ENCODE measurements at places on chromosomes 13 and 19. TPM values are rescaled to one million over a fixed set of nuclear protein-coding genes. Genes with fewer than 3 reads are reported as not detected.

DNA sequence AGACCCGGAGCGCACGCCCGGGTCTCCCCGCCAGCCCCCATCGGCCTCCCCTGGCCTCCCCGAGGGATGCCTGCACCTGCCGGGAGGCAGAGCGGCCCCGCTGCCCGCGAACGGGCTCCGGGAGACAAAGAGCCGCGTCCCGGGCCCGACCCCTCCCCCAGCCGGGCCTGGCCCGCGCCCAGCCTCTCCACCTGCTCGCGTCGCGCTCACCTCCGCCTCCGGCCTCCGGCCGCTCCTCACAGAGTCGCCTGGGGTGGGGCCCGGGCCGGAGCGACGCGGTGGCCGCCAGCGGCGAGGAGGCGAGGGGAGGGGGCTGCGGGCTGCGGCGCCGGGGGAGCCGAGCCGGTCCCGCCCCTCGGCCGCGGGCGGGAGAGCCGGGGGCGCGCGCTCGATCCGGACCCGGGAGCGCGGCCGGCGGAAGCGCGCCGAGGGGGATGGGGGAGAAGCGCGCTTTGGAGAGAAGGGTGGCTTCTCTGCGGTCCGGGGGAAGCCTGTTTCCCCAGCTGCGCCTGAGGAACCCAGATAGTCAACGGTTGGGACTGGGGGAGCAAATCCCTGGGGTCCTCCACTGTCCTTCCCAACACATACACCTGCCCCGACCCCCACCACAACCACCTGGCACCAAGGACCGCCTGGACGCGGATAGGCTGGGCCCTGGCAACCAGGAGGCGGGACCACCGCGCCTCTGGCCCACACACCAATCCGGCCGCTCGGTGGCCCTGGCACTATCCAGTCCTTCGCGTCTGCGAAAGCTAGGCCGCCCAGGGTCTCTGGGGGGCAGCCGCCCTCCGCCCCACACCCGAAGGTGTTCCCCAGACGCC, at the start of gene PRR36:
TSS of gene PRR36 (minus strand) at position 315 of the 821 bp plus-strand sequence. CDS start 701 bp downstream, outside the sequence.
- peak within 1 kb of the TSS; percentile 28 for H3K4me3 ChIP-seq
- no peaks in the 10 kb centered on the region for H3K36me3 ChIP-seq
- H3K4me1 ChIP-seq, result peaks cover 7% of the 10 kb centered on the region
- H3K27me3 ChIP-seq, result peaks cover 12% of the 10 kb centered on the region
- no peak for DNase-seq
- no peak within 1 kb of the TSS for H3K27ac ChIP-seq

DNA sequence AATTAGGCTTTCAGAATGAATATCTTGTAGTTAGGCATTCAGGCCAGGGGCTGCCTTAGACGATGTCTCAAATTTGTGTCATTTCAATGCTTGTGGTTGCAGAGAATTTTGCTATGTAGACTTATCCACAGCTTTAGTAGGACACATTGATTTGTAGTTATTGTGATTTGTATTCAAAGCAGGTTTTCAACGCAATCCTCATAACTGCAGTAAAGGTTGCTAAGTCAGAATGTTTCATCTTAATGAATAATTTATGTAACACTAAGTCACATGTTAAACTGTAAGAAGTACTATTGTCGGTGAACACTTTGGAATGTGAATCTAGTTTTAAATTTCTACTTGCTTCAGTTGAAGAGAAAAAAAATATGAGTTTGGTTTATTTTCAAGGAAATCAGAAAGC, 1117.2 kb upstream of the SPRY2 start:
- H3K4me3 ChIP-seq, result no peak overlapping the region
- H3K36me3 ChIP-seq, result no peaks in the 10 kb centered on the region
- H3K27ac ChIP-seq, result no peak overlapping the region
- no peaks in the 10 kb centered on the region for H3K4me1 ChIP-seq
- H3K27me3 ChIP-seq, result no peaks in the 10 kb centered on the region

DNA sequence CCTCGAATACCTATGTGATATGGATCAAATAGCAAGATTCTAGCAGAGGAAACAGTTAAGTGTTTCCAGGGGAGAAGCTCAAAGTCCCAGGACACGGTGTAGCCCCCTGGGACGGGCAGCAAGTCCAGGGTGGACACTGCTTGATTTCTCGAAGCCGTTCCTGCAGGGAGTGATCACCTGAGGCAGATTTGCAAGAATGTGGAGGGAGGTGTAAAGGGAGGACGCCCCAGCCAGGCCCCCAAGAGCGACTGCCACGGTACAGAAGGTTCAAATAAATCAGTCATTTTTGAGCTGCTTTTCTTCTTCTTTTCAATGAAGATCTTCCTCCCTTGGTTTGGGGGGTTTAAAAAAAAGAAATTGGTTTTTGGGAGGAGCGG, 41.4 kb downstream of the KLF2 start:
- DNase-seq, result no peak
- no peak overlapping the region for H3K27ac ChIP-seq
- no peaks in the 10 kb centered on the region for H3K27me3 ChIP-seq
- no peaks in the 10 kb centered on the region for H3K36me3 ChIP-seq
- H3K4me1 ChIP-seq, result no peaks in the 10 kb centered on the region

DNA sequence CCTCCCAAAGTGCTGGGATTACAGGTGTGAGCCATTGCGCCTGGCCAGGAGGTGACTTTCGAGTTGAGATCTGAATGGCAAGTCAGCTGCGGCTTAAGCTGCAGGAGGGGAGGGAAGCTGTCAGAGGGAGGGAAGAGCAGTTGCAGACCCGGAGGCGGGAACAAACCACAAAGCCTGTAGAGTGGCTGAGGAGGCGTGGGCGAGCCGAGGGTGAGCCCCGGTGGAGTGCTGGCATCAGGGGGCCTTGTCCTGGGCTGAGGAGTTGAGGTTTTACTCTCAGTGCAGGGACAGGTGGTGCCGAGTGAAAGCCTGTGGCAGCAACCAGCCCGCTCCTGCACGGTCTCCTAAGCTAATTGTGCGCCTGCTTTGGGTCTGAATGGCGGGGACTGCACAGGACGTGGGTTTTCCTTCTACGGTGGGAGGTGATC, 24.2 kb downstream of the PPP1R37 start:
- no peaks in the 10 kb centered on the region for H3K4me1 ChIP-seq
- no peaks in the 10 kb centered on the region for H3K36me3 ChIP-seq
- no peaks in the 10 kb centered on the region for H3K27me3 ChIP-seq
- H3K4me3 ChIP-seq, result no peak overlapping the region
- no peak overlapping the region for H3K27ac ChIP-seq

DNA sequence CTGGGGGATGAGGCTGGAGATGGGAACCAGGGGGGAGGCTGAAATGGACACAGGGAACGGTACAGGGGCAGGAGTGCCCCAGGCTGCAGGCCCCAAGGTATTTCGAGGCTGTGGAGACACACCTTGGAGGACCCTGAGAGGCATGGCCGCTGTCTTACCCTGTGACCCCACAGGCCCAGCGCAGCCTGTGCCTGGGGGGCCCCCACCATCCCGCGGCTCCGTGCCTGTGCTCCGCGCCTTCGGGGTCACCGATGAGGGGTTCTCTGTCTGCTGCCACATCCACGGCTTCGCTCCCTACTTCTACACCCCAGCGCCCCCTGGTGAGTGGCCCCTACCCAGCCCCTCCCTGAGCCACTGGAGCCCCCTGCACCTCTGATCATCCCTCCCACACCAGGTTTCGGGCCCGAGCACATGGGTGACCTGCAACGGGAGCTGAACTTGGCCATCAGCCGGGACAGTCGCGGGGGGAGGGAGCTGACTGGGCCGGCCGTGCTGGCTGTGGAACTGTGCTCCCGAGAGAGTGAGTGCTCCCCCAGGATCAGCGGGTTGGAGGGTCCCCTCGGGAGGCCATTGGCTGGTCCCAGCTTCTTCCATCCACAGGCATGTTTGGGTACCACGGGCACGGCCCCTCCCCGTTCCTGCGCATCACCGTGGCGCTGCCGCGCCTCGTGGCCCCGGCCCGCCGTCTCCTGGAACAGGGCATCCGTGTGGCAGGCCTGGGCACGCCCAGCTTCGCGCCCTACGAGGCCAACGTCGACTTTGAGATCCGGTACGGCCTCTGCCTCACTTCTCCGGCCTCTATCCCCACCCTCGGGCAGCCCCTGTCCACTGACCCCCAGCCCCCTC, 16.9 kb upstream of the SPIB start:
- no peak overlapping the region for H3K27ac ChIP-seq
- H3K4me1 ChIP-seq, result no peaks in the 10 kb centered on the region
- no peak overlapping the region for H3K4me3 ChIP-seq
- no peaks in the 10 kb centered on the region for H3K36me3 ChIP-seq
- no peak for DNase-seq

Gene PLIN5
- not detected for total RNA-seq

Gene GARIN5A
- not detected for total RNA-seq

Gene ZNF304
- 11.5 TPM for total RNA-seq

Gene OSCAR
- 0.22 TPM for total RNA-seq

Gene KCTD12
- 13.7 TPM for total RNA-seq
